ENCODE measurements at places on chromosomes 3 and 15. TPM values are rescaled to one million over a fixed set of nuclear protein-coding genes. Genes with fewer than 3 reads are reported as not detected.
A peak's percentile ranks its signal among the peaks of the same experiment; 100 is the strongest.

The GOLGA8R gene
- 1.1 TPM for total RNA-seq

The CCR3 gene
- not detected for total RNA-seq

The DZIP3 gene
- total RNA-seq, result 11.7 TPM

The CHST13 gene
- not detected for total RNA-seq

The MKRN3 gene
- under 0.01 TPM for total RNA-seq

GRCh38 chr3:13308380-13308801 lies 111.7 kb downstream of the NUP210 start:
- DNase-seq, result peak; percentile 38
- no peak overlapping the region for H3K4me3 ChIP-seq
- peaks cover 4% of the 10 kb centered on the region for H3K27me3 ChIP-seq
- H3K27ac ChIP-seq, result no peak overlapping the region
- H3K4me1 ChIP-seq, result no peaks in the 10 kb centered on the region
- no peaks in the 10 kb centered on the region for H3K36me3 ChIP-seq

DNA sequence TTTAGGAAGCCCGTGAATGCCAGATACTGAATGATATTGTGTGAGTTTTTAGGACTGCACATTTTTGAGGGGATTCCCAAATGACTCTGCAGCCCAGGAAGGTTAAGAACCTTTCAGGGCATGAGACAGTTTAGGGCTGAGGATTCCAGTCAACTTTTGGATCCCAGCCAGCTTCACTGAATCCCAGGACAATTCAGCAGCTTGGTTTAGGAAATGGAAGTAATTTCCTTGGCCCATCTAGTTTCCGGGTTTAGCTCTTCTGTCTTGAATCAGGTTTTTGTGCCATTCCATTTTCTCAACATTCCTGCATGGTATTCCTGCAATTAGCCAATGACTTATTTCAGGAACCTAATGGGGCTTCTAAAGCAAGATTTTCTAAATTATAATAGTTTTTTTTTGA lies 253.9 kb downstream of the LSAMP start:
- H3K36me3 ChIP-seq, result no peaks in the 10 kb centered on the region
- no peak overlapping the region for H3K27ac ChIP-seq
- no peaks in the 10 kb centered on the region for H3K27me3 ChIP-seq
- H3K4me1 ChIP-seq, result peaks cover 3% of the 10 kb centered on the region

DNA sequence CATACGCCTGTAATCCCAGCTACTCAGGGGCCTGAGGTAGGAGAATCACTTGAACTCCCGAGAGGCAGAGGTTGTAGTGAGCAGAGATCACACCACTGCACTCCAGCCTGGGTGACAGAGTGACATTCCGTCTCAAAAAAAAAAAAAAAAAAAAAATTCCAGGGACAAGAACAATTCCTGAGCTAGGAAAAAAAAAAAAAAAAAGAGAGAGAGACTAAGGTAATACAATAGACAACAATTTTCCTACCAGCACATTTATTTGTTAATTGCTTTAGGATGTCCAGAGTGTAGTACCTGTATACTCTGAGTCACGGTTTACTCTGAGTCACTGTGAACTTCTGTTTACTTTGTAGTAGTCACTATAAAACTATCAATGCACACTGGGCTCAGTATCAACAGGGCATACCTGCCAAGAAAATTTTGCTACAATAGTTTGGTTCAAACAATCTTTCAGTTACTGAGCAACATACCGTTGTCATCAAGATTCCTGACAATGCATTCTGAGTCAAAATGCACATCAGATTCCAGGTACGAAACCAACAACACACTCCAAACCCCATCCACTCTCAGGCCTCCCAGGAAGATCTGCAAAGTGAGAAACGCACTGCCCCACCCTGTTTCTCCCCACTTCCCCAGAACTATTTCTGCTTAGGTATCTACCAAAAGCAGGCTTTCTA lies 28.3 kb downstream of the IGF2BP2 start:
- H3K36me3 ChIP-seq, result peaks cover 4% of the 10 kb centered on the region
- no peak overlapping the region for H3K27ac ChIP-seq
- no peaks in the 10 kb centered on the region for H3K27me3 ChIP-seq
- H3K4me1 ChIP-seq, result peaks cover 17% of the 10 kb centered on the region
- H3K4me3 ChIP-seq, result no peak overlapping the region

DNA sequence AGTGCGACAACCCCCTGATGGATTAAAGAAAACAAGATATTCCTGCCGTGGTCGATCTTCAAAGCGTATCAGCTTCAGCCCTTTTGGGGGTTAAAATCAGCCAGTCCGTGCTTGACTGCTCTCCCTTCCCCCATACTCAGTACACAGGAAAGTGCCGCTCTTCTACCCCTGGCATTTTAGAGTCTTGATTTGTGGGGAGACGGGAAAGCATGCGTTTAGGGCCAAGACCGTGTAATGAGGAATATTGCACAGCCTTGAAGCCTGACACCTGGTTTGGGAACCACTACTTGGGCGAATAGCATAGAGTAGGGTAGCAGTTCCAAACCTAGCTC lies 540 bp upstream of the EDC3 start:
- peaks cover 2% of the 10 kb centered on the region for H3K27me3 ChIP-seq
- peak overlapping the region; percentile 54 for H3K27ac ChIP-seq
- no peak for DNase-seq
- H3K4me3 ChIP-seq, result peak overlapping the region; percentile 85
- H3K36me3 ChIP-seq, result no peaks in the 10 kb centered on the region
- peaks cover 2% of the 10 kb centered on the region for H3K4me1 ChIP-seq

GRCh38 chr3:188059351-188059750 lies 94.6 kb upstream of the LPP start:
- no peak overlapping the region for H3K4me3 ChIP-seq
- H3K4me1 ChIP-seq, result peaks cover 7% of the 10 kb centered on the region
- DNase-seq, result no peak
- no peaks in the 10 kb centered on the region for H3K36me3 ChIP-seq

- no peak overlapping the region for H3K27ac ChIP-seq
- no peaks in the 10 kb centered on the region for H3K36me3 ChIP-seq
These were observed 271.4 kb downstream of the THSD4 start for GRCh38 chr15:71386448-71387236.

DNA sequence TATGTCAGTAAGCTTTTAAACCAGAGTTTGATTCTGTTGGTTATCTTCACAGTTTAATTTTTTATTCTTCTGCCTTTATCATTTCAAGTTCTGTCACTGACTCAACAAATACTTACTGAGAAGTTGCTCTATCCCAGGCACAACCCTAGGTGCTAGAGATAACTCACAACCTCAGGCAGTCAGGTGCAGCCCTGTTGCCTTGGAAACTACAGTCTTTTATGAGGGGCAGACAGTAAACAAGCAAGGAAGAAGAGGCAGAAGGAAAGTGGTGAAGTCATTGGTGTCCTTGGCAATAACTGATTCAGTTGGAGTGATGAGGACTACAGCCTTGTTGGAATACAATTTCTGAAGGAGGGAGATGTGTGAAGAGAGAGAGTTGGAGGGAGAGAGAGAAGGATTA lies 142.1 kb upstream of the LRTM1 start:
- no peak overlapping the region for H3K4me3 ChIP-seq
- no peak overlapping the region for H3K27ac ChIP-seq
- H3K4me1 ChIP-seq, result peaks cover 3% of the 10 kb centered on the region
- DNase-seq, result no peak

- H3K4me1 ChIP-seq, result peaks cover 21% of the 10 kb centered on the region
- DNase-seq, result no peak
These were observed 214.7 kb downstream of the ATP8B4 start for GRCh38 chr15:49904296-49904695.

- H3K27me3 ChIP-seq, result no peaks in the 10 kb centered on the region
- no peak overlapping the region for H3K27ac ChIP-seq
These were observed 9.5 kb downstream of the SLC51A start for GRCh38 chr3:196225763-196226364.

GRCh38 chr3:116734243-116734642 lies 24.7 kb downstream of the TUSC7 start:
- H3K36me3 ChIP-seq, result no peaks in the 10 kb centered on the region
- H3K4me3 ChIP-seq, result no peak overlapping the region
- H3K27me3 ChIP-seq, result no peaks in the 10 kb centered on the region
- H3K4me1 ChIP-seq, result no peaks in the 10 kb centered on the region
- no peak for DNase-seq
- H3K27ac ChIP-seq, result no peak overlapping the region

GRCh38 chr15:29151484-29151857 lies 118.2 kb downstream of the NSMCE3 start:
- H3K27ac ChIP-seq, result no peak overlapping the region
- no peaks in the 10 kb centered on the region for H3K36me3 ChIP-seq
- no peaks in the 10 kb centered on the region for H3K27me3 ChIP-seq
- DNase-seq, result no peak
- no peaks in the 10 kb centered on the region for H3K4me1 ChIP-seq

GRCh38 chr3:118782755-118783202 lies 251.9 kb downstream of the IGSF11 start:
- no peaks in the 10 kb centered on the region for H3K4me1 ChIP-seq
- no peaks in the 10 kb centered on the region for H3K27me3 ChIP-seq
- H3K27ac ChIP-seq, result no peak overlapping the region
- no peak for DNase-seq

Data from IMR-90 (cell line).